Stimulated activated CD4-positive, alpha-beta T cell treated with anti-CD3 and anti-CD28 coated beads, Interleukin-2, amount 100 ng/mL, for 24 hours (primary cell): ENCODE measurements at places on chromosomes 7 and 10.

- DNase-seq = no peak
Measured at GRCh38 chr10:80498078-80498832, 39.4 kb upstream of the SH2D4B start.

DNA sequence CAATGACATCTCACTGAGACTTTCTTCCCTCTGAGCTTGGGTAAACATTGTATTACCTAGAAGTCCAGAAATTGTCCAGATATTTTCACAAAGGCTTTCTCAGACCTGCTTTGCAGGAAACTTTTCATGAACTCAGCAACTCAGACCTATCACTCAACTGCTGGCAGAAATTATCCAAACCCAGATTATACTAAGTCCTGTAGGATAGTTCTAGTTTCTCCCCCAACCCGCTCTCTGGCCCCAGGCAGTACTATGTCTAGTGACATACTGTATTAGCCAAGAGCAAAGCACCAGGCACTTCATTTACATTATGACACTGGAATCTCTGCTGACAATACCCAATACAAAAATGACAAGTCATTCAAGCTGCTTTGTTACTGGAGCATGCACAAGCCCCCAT, 75.0 kb downstream of the RHOBTB1 start:
- no peak for DNase-seq

- DNase-seq = peak; percentile 32
Measured at GRCh38 chr10:62805231-62806099, 945 bp downstream of the ADO start.

DNA sequence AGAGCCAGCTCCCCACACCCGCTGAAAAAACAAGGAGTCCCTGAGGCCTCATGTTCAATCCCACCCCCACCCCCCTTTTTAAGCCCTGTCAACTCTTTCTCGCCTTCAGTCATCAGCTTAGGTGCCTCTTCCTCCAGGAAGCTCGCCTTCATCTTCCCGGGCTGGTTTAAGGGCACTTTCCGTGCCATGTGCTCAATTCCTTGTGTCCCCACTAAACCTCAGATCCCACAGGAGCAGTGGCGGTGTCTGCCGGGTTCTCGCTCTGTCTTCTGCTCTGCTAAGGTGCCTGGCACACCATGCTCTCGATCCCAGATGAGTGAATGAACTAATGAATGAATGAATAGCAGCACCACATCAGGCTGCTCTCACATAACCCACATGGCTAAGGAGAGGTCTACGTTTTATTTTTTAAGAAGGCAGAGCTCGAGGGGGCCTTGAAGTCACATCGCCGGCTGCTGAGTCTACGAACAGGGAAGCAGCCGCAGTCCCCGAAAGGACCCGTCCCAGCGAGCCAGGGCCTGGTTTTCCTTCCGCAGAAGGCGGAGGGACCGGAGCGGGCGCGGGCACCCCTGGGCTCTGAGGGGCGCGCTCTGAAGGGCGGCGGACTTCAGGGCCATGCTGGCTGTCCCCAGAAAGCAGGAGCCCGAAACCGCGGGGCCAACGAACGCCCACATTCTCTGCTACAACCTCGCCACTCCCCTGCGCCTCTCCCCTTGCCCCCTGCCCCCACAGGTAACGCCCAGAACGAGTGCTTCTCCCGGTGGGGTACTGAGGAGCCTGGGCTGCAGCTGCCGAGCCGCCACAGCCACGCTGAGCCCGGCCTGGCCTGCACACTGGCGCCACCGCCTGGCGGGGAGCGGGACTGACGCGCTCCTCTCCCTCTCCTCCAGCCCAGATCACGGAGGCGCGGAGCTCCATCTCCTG, 73.4 kb upstream of the KCNMA1 start:
- peak; percentile 73 for DNase-seq

- DNase-seq = no peak
Measured at GRCh38 chr10:19985745-19986144, 169.5 kb downstream of the PLXDC2 start.

DNA sequence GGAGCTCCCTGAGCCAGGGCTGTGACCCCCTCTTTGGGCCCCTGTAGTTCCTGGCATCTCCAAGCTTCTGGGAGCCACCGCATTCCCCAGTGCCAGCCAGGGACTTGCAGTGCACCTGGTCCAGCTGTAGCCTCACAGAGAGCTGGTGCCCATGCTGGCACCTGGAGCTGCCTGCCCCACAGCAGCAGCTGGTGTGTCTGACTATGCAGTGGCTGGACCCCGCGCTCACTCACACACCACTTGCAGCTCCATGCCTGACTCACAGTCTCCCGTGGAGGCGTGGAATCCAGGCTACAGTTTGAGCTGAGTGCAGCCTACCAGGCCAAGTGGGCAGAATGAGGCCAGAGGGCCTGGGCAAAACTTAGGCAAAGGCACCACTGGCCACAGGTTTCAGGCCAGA, 102.2 kb upstream of the NAMPT start:
- DNase-seq = no peak
